ENCODE measurements at places on chromosomes 2 and 18.

DNA sequence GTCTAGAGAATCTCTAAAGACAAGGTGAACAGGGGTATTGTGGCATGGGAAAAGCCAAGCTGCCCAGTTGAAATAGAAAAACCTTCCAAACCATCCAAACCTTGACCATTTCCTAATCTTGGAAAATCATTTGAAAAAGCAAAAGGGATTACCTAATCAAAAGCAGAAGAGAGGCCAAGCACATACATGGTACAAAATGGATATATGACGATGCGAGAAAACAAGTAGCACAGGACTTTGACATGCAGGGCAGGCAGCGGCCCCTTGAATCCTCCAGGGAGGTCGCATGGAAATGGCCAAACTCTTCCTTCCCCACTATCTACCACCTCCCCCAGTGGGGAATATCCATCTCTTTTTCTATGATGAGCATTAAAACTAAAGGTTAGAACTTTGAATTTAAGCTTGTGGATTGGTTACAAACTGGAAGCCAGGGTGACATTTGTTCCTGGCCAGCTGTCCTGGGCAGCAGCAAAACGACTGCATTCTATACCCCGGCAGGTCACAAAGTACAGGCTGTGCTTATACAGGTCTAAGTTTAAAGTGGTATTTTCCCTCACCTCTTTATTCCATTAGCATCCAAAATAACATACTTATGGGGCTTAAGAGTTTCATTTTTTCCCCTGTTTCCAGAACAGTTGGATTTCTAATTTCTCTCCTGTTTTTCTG, 24.7 kb downstream of the MYOM1 start:
- DNase-seq = no peak

GRCh38 chr2:216243026-216243425, 129.3 kb downstream of the MARCHF4 start:
- no peak for DNase-seq

- no peak for DNase-seq
Observed at GRCh38 chr2:225120186-225120585, 77.9 kb upstream of the DOCK10 start.

- DNase-seq = no peak
Observed at GRCh38 chr2:219215871-219216534, 2.8 kb downstream of the ABCB6 start.
